HS-5 (cell line): ENCODE measurements at places on chromosomes 16 and 17.

- no peak for DNase-seq
These were observed 4.9 kb downstream of the PRCD start for GRCh38 chr17:76544546-76545365.

DNA sequence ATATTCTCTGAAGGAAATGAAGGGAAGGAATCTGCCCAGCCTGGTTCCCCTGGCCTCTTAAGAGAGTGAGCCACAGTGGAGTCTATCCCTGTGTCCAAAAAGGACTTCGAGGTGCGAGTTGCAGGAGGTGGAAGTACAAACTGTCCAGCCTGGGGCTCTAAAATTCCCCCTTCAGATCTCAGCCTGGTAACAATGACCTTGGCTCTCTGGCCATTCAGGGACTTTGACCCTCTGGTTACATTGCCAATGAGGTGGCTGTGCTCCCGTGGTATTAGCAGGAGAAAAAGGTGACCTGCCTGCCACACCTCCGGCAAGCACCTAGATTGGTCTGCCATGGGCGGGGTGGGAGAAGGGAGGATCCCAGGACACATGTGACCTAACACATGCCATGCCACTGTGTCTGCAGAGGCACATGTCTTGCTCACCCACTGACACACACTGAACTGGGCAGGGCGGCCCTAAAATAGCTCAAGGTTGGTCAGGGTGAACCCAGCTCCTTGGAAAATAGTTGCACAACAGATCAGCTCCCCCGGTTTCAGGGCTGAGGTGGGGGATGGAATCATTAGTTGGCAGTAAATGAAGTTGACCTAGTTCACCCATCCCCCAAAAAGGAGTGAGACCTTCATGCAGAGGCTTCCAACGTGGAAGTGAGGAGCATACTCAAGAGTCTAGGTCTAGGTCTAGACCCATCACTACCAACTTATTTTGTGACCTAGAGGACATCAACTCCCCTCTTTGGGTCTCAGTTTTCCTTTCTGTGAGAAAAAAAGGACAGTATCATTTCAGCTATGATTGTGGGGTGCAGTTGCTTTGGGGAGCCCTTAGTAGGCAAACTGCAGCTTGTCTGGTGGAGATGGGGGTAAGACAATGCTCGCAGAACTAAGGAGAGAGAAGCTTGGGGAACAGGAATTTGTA lies 2.2 kb downstream of the NR1D1 start:
- DNase-seq = no peak

GRCh38 chr16:49604602-49605001 lies 231.0 kb downstream of the C16orf78 start:
- DNase-seq = no peak

DNA sequence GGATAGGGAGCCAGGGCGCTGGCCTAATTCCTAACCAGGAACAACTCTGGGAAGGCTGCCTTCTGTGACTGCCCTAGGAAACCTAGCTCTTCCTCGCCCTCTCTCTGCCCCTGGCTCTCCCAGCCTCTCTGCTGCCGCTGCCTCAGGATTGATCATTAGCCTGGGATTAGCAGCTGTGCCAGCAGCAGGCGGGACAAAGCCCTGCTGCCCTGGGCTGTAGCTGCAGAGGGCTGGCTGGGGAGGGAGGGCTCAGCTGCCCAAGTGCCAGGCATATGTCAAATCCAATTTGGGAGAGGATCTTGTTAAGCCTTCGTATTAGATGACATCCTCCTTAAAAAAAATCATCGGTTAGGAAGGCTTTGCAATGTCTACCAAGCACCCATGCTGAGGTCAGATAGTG lies 144.8 kb upstream of the CCL2 start:
- DNase-seq = no peak

DNA sequence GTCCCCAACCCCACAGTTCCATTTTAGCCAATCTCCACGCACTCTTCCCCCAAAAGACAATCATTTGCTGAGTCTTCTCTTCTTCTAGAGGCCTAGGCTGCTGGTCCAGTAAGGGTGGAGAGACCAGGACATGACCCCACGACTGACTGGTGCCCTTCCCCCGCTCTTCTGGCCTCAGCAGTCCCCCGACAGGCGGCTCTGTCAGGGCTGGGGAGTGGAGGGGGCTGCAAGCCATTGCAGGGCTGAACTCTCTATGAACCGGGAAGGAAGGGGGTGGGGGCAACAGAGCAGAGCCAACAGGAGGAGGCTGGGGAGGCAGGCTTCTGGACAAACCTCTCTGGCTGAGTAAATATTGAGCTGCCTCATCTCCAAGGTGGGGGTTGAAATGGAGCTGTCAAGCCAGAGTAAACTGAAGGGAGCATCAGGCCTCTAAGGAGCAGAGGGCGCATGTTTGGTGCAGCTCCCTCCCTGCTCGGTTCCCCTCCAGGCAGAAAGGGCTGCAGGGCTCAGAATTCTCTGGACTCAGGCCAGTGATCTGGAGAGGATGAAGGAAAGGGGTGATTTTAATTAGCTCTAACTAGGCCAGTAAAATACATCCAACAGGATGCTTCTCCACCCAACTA lies 8.7 kb downstream of the HOXB1 start:
- no peak for DNase-seq

- DNase-seq = no peak
These were observed 8.0 kb downstream of the DLG4 start for GRCh38 chr17:7211491-7212273.

GRCh38 chr16:72764015-72764654 lies 283.8 kb downstream of the ZFHX3 start:
- DNase-seq = no peak

GRCh38 chr17:73455050-73455687 lies 143.4 kb upstream of the CDC42EP4 start:
- no peak for DNase-seq

- no peak for DNase-seq
These were observed 87.9 kb upstream of the TOB1 start for GRCh38 chr17:50953831-50954601.

DNA sequence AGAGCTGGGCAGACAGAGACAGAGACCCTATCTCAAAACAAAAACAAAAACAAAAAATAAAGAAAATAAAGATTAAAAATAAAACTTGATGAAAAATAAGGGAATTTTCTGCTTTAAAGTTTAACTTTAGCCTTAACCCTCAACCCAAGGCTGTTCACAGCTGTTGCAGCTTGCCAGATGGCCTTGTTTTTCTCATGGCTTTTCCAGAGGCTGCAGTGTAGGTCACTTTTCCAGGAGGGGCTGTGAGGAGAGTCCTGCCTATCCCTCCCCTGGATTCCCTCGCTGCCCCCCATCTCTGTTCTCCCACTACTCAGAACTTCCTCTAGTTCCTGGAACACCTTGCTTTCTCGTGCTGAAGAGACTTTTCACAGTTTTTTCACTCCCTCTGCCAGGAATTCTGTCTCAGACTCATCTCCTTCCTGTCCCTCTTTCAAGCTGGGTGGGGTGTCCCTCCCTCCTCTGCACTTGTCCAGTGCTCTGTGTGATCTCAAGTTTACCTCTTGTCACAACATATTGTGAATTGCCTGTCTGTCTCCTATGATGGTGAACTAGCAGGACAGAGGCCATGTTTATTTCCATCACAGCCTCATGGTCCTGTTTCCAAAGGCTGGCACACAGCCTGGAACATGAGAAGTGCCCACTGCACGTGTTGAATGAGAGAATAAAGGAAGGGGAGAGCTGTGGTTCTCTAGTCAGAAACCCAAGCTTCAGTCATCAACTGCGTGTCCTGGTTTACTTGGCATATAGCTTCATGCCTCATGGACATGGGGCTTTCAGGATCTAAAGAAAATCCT lies 69.9 kb upstream of the MSI2 start:
- DNase-seq = no peak

DNA sequence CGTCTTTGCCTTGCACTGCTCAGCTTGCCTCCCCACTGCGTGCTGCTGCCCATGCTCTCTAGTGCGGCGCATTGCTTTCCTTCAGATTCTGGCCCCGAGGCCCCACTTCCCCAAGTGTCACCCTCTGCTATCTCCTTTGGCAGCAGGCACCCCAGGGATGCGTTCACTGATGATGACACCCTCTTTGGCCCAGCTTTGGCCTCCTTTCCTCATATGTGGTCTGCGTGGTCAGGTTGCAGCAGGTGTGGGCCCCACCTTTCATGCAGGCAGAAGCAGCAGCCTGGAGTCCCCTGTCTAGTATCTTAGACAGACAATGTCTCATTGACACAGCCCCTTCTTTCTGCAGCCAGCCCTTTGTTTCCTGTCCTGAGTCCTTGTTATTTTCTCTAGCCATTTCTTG lies 4.8 kb upstream of the CCL3 start:
- DNase-seq = no peak

DNA sequence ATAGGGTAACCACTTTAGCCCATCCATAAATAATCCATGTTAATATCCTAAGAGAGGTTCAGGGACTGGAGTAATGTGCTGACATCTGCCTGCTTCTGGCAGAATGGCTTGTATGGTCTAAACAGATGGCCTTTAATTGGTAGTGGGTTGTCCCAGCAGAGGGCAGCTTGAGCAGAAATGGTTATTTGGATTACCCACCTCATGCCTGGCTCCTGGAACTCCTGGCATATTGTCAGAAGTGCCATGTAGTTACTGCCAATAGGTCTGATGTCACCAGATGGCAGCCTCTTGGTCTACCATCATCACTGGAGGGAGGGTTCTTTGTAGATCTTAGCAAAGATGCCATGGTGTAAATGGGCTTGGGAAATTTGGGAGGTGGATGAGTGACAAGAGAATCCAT lies 157.5 kb upstream of the SOX9 start:
- DNase-seq = no peak

- no peak for DNase-seq
These were observed 3.4 kb downstream of the USH1G start for GRCh38 chr17:74919440-74920305.

GRCh38 chr17:36934144-36934691 lies 3.1 kb upstream of the LHX1 start:
- no peak for DNase-seq

DNA sequence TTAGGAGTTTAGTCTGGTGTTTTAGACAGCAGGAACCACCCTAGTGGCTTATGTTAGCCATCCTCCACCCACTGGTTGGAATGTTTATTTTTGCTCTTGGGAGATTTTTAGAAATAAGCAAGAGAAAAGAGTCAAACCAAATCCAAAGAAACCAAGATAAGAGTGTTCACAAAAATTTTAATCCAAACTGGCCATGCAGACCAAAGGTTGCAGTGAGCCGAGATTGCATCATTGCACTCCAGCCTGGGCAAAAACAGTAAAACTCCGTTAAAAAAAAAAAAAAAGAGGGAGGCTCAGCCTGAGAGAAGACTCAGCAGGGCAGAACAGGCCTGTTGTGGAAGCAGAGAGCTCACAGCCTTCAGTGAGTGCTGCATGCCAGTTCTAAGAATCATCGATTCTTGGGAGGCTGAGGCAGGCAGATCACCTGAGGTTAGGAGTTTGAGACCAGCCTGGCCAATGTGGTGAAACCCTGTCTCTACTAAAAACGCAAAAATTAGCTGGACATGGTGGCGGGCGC lies 12.2 kb upstream of the C16orf54 start:
- DNase-seq = no peak

GRCh38 chr17:58643147-58643546 lies 48.7 kb downstream of the TEX14 start:
- peak; percentile 68 for DNase-seq

DNA sequence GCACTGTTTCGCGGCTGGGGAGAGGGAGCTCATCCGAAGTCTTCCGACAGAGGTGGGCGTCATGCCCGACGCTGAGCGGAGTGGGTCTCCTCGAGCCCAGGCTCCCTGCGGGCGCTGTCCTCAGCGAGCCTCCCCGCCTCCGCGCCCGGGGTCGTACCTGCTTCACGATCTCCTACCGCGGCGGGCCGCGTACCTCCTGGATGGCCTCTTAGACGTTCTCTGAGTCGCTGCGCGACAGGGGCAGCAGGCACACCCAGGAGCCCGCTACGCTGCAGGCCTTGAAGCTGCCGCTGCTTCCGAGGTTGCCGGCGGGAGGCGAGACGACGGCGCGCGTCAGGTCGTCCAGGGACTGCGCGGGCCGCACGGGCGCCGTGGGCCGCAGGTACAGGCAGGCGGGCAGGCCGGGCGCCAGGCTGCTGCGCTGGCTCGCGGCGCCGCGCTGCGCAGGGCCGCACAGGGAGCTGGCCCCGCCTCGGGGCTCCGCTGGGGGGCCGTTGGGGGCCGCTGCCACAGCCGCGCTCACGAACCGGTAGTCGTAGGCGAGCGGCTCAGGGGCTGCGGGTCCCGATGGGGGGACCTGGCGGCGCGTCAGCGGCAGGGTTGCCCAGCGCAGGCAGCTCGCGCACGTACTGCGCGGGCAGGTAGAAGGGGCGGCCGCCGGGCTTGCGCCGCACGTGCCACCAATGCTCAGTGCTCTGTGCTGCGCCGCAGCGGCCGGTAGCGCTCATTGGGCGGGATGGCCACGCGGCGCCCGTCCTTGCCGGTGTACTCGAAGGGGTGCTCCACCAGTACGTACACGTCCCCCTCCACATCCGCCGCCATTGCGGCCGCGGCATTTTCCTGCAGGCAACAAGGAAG lies 116.4 kb upstream of the SMURF2 start:
- DNase-seq = no peak

DNA sequence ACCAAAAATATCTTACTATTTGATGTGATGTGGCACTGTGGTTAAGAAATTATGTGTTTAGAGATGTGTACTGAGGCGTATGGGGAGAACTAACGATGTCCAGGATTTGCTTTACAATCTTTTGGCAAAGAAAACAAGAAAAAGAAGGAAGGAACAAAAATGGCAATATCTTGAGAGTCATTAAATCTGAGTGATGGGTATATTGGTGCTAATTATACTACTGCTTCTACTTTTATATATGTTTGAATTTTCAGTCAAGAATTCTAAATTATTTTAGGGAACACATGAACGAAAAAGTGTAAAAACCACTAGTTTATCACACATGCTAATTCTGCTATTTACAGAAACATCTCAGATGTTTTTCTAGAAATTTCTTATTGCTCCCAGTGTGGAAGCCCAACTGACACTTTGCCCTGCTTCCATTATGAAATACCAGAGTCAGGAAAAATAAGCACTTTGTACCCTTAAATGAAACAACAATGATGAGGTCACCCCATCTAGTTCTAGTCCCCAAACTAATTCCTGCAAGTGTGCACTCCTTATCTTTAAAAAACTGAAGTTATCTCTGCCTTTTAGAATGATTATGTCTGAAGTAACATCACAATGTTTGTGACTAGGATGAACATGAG lies 18.8 kb downstream of the TAT start:
- DNase-seq = no peak

- DNase-seq = no peak
These were observed 75.7 kb upstream of the LHX1 start for GRCh38 chr17:36861531-36861930.

DNA sequence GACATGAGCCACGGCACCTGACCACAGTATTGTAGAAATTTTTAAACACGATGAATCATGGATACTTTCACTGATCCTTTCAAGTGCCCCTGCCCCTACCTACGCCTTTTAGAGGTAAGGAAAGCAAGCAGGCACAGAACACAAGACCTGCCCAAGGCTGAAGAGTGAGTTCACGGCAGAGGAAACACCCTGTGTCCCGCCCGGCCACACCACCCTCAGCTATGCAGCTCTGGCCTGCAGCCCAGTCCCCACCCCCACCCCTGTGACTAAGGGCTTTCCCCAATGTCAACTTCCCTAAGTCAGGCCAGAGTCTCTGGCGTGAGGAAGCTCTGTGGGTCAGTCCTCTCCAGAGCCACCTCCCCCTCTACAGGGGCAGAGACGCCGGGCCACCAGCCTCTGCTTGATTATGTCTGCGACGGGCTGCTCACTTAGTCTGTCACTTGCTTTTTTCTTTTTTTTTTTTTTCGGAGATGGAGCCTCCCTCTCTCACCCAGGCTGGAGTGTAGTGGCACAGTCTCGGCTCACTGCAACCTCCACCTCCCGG lies 8.4 kb downstream of the SLC16A5 start:
- DNase-seq = no peak
